ENCODE measurements at places on chromosomes 5 and 9. TPM values are rescaled to one million over a fixed set of nuclear protein-coding genes. Genes with fewer than 3 reads are reported as not detected.

Gene TMEM8B
- 11.4 TPM for total RNA-seq

Gene IL5
- not detected for total RNA-seq

Gene FBXW11
- 62.0 TPM for total RNA-seq

Gene NFIB
- total RNA-seq = 64.3 TPM

Gene BAAT
- total RNA-seq = 0.17 TPM

Gene RAD50
- total RNA-seq = 84.1 TPM

Gene MYMK
- total RNA-seq = not detected

Gene MYO10
- 69.7 TPM for total RNA-seq

Gene PROB1
- total RNA-seq = 0.38 TPM

Gene CCL28
- 10.7 TPM for total RNA-seq

Gene AIF1L
- 10.7 TPM for total RNA-seq

Gene TMC1
- total RNA-seq = not detected

Gene LARP1
- total RNA-seq = 216 TPM

GRCh38 chr5:102770803-102771202 is 15.7 kb downstream of the PAM start:
- DNase-seq = no peak

DNA sequence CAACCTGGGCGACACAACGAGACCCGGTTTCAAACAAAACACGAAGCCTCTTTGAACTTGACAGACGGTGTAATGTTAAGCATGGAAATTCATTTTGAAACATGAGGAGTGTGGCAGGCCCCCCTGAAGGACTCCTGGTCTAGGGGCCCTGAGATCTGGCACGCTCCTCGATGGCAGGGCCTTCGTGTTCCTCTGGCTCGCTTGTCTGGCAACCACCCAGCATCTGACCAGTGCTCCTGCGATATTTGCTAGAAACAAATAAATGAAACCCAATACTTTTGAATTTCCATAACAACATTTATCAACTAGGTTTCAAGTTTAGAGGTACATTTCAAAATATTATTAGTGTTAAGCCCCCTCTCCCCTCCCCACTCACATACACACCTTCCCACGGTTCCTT is 193.0 kb downstream of the ERCC6L2 start:
- no peak for DNase-seq

DNA sequence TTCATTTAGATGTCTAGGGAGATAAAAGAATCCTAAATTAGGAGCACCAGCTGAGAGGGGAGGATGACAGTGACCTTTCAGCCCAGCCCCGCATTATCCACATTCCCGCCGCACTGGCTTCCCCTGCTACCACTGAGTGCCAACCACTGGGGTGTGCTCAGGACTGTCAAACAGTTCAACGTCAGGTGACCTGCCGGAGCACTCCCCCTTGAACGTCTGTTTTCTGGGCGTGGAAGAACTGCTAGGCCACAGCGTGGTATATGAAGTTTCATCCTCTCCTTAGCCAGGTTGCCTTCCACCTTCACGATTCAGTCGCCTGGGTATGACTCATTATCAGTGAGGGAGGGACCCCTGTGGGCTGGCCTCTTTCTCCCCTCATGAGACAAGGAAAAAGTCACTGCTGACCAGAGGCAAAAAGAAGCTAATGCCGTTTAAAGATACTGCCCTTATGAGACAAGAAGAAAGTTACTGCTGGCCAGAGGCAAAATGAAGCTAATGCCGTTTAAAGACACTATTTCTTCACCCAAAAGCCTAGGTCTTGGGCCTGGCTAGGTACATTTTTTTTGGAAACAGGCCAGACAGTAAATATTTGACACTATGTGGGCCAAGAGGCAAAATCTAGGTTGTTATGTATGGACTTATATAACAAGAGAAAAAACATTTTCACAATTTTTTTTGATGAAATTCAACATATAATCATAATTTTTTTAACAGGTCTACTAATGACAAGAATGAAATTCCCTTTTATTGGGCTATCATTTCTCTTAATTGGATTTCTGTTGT is 4.6 kb downstream of the NMRK1 start:
- peak; percentile 23 for DNase-seq

DNA sequence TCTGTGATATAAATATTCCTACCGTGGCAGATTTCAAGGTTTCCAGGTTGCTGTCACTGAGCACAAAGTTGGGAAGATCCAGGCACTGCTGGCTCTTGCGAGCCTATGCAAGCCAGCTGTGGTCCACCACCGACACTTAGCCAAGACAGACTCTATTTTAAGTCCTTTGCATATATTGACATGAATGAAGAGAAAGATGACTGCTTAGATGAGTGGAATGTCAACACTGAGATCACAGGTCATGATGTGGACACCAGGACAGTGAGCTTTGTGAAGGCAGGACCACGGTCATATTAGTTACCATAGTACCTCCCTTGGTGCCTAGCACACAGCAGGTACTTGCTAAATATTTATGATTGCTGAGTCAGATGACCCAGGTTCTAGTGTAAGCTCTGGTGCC is 217.0 kb downstream of the PAPPA start:
- DNase-seq = no peak

DNA sequence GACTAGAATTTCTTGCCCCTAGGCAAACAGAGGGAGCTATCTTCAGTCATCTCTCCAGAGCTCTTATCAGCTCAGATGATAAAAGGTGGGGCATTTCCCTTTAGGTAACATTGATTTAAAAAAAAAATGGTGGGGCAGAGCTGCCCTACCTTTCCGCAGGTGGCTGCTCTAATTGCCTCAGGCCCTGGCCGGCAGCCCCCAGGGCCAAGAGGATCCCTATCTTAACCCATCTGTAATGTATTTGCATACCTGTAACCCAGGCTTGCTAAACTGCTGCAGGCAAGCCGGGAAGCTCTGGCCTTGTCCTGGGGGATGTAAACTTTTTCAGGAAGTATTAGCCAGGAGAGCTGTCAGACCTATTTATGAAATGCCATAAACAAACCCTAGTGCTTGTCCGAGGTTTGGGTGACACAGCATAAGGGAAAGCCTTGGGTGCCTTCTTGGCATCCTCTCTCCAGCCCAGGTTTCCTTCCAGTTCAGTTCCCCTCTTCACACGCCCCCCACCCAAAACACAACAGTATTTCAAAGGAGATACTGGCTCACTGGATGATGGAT is 20.9 kb upstream of the ZSWIM6 start:
- no peak for DNase-seq

GRCh38 chr5:157366741-157367674 is 93.0 kb upstream of the NIPAL4 start:
- no peak for DNase-seq

GRCh38 chr9:93193388-93194220 is 9.7 kb downstream of the WNK2 start:
- peak; percentile 29 for DNase-seq

DNA sequence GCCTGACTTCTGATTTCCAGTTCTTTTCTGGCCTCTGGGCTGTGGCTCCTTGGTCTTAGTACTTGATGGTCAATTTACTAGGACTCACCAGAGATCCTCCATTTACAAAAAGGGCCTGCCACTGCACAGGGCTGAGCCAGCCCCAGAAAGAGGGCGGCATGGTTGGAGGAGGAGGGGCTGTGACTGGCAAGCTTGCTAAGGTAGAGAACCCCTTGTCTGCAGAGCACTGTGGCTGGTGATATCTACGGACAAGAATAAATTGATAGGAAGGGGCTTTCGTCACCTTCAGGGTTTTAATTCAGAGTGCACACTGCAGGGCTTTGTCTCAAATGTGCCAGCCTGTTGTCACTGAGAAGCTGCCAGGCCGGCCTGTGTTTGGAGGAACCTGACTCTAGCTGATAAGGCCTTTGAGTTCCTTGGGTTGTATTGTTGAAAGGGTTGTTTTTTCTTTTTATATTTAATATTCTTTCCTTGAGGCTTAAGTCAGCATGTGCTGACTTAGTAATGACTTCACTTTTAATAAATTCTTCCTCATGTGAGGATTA is 15.1 kb downstream of the SLC22A5 start:
- no peak for DNase-seq

DNA sequence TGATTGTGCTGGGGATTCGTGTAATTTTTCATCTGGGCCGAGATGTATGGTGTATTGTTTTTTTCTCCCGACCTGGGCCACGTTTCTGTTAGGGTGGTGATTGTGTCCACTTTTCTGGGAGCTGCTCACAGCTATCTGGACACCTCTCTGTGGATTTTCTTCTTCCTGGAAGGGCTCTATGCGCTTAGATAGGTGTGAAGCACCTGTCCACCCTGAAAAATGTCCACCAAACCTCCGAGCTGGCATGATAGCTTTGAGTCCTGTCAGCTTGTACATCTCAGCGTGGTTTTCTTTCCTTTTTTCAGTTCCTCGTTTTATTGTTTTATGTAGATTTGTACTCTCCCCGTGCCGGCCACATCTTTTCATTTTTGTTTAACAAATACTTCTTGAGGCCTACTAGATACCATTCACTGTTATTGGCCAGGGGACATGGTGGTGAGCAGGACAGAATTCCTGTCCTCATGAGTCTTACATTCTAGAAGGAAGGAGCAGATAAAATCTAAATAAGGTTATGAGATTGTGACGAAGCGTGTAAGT is 1.1 kb downstream of the UGCG start:
- peak; percentile 53 for DNase-seq

DNA sequence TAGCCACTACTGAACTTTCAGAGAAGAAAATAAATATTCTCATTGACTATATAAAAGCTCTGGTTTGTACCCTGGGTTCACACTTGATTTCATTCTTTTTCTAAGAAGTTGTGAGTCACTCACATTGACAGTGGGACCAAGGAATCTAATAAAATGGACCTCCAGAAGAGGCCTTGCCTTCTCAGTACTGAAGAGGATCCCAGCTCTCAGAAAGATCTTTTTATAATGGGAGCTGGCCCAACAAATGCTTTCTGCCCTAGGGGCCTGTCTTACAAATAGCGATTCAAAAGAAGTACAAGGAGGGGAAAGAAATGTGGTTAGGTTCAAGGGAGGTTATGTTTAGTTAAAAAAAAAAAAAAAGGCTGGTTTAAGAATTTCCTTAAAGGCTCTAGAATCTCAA is 237.9 kb downstream of the ISL1 start:
- no peak for DNase-seq

DNA sequence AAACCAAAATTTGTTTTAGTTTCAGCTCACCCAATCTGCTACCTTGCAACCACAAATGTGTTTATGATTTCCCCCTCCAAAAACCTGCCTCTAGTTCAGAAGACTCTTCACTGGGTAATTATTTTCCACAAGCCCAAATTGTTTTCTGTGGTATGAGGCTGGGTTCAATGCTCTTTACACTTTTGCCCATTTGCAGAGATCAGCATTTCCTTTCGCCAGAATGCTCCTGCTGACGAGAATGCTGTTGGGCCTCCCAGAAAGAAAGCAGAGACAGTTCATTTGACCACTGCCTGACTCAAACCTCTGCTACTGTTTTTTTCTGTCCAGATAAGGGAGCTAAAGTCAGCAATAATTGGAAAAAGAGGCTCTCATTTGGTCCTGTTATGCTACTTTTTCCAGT is 427.3 kb downstream of the PDE4D start:
- no peak for DNase-seq

DNA sequence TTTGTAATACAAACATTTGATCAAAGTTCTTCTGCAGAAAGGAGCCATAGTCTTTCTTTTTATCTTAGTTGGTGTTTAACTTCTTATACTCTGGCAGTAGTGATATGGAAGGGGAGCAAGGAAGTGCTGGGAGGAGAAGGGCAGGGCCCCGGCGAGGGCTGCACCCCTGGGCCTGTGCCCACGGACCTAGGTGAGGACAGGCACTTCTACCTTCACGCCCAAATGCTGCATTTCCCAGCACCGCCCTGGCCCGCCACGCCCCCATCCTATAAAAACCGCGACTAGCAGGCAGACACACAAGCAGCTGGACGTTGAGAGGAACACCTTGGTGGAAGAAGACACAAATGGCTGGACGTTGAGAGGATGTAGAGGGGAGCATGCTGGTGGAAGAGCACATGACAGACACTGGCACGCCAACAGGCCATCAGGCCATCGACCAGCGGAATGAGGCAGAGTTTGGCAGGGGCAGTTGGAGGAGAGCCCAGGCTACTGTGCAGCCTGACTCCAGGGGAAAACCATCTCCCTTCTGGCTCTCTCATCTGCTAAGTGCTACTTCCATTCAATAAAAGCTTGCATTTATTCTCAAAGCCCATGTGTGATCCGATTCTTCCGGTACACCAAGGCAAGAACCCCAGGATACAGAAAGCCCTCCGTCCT is 81.5 kb upstream of the C9orf72 start:
- no peak for DNase-seq

DNA sequence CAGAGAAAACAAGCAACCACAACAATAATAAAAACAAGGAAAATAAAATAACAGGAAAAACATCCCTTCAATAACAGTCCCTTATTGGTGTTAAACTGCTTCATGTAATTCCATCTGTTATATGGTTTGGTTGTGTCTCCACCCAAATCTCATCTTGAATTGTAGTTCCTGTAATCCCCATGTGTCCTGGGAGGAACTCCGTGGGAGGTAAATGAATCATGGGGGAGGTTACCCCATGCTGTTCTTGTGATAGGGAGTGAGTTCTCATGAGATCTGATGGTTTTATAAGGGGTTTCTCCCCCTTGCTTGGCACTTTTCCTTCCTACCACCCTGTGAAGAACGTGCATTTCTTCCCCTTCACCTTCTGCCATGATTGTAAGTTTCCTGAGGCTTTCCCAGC is 369.8 kb downstream of the TMEM232 start:
- DNase-seq = no peak

DNA sequence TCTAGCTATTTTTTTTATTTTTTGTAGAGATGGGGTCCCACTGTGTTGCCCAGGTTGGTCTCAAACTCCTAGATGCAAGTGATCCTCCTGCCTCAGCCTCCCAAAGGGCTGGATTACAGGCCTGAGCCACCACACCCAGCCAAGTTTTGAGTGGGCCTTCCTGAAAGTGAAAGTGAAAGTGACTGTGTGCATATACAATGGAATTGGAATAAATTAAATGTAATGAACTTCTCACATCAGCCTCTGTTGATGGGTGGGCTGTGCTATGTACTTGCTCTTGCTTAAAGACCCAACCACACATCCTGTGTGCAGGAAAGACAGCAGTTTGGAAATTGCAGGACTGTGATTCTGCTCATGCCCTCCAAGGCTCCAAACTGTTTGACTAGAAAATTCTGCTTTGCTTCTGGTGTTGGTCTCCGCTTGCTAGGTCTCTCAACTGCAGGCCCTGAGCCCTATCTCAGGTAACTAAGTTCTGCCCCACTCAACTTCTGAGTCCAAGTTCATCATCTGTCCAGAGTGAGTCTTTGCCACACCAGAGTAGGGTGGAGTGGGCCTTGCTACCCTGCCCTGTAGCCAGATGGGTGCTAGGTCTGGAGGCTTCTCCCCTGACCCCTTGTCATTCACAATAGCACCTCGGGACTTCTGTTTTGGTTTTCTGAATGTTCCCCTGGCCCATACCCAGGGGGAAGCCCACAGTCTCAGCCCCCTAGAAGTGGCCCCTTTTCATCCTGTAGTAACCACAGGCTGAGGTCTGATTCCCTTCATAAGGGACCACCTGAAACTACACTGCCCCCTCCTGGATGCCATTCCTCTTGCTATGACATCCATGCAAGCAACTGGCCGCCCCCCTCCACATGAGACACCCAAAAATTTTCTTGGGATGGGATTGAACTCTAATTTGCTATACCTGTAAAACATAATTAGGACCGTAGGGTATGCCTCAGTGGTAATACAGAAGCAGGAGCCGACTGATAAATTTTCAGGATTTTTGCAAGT is 36.5 kb upstream of the RAD23B start:
- no peak for DNase-seq

All from mammary epithelial cell (primary cell).